ENCODE measurements at places on chromosomes 7 and 10.

DNA sequence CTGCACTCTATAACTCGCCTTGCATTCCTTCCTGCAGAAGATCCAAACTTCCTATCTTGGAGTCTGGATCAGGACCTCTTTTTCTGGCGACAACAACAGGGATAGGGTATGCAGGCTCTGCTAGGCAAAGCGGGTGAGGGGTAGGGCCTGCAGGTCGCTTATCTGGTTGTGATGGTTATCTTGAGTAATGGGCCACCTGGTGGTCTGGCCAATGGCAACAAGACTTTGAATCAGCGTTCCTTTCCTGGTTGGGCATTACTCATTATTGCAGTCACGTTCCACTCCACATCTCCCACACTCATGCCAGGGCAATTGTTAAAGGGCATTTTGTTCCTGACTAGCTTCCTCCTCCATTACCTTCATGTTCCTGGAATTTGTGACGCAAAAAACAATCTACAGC is 48.4 kb upstream of the PLXDC2 start:
- DNase-seq: no peak

DNA sequence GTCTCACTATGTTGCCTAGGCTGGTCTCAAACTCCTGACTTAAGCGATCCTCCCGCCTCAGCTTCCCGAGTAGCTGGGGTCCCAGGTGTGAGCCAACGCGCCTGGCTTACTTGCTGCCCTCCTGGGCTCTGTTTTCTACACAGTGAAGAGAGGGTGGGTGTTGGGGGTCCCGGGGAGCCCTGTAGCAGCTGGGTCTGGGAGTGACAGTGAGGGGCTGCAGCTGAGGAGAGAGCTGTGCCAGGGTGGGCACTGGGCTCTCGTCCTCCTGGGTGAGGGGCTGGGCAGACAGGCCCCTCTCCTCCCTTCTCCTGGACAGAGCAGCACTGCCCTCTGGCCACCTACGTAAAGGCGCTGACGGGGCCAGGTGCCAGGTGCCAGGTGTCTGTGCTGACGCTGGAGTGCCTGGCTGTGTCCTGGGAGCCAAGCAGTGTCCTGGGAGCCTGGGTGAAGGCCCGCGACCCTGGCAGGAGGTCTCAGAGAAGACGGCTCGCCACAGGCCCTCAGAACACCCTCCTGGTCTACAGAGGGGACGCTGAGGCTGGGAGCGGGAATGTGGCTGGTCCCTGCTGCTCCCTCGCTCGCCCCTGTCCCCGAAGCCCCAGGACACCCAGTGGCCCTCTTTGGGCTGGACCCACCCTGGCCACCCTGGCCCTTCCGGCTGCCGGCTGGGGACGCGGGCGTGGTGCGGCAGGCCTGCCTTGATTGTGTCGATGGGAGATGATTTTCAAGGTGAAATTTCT is 35.6 kb downstream of the UNCX start:
- DNase-seq: no peak

DNA sequence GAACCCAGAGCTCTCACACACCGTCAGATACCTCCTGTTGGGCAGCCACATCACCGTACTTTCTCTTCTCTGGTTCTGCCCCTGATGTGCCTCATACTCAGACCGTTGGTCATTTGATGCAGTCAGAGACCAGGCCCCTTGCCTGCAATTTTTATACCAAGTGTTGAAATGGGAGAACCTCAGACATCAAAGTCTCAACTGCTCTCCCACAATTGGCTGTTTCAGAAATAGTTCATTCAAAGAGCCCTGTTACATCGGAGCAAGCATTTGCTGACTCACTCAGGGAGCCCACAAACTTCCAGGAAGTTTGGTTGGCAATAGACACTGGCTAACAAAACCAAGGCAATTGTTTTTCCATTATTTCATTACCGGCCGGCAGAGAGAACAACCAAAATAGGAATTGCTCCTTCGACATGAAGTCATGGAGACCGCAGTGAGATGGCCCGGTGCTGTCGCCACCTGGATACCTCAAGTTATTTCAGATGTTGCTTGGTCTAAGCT is 33.5 kb upstream of the ADAM12 start:
- DNase-seq: no peak

- no peak for DNase-seq
Observed at GRCh38 chr10:101561068-101561915, 26.8 kb downstream of the POLL start.

GRCh38 chr7:73623798-73624668 is at the start of gene MLXIPL:
Gene MLXIPL, minus strand, starts transcription at chr7:73624522. Its CDS starts 30 bp downstream, at chr7:73624492.
- DNase-seq: no peak

DNA sequence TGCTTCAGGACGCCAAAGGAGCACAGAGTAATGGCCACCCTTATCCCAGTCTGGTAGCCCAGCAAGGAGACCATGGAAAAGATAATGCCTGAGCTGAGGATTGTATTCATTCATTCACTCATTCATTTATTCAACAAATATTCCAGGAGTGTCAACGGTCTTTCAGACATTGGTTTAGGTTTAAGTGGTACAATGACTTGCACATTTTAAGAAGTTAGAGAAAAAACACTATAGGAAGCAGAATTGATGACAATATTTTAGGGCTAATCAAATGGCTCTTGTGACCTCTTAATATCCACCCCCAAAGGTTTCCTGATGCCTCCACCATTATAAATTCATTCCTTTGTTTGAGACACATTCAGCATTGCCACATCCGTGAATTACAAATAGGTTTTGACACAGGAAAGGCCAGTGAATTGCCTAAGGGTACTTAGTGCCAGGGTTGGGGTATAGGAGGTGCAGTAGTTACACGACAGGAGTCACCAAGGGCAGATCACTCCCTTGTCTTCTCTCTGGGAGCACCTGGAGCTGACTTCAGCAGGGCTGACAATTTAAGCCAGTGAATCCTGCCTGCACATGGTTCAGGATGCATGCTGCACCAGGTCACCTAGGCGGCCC is 269.5 kb downstream of the CREB5 start:
- no peak for DNase-seq

GRCh38 chr10:49734676-49735075 is 27.4 kb downstream of the OGDHL start:
- no peak for DNase-seq

- no peak for DNase-seq
Observed at GRCh38 chr7:108205311-108205710, 75.2 kb upstream of the LAMB4 start.

GRCh38 chr7:102030696-102031095 is 213.3 kb downstream of the CUX1 start:
- DNase-seq: no peak

DNA sequence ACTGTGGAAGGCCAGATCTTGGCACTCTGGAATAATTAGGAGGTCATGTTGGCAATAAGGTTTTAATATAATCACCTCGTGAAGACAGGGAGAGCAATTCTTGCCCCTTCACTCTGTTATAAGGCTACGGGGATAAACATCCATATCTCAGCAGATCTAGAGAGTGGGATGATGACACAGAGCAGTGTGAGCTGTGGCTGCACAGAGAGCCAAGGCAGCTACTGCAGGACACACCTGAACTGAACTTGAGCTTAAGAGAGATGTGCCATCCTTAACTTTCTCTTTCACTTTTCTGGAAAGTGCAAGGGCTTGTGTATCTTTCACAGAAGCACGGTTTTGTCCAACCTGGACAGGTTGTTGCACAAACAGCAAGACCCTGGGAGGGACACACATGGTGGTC is 174.7 kb downstream of the GATA3 start:
- peak; percentile 22 for DNase-seq

- no peak for DNase-seq
Observed at GRCh38 chr7:27593226-27593625, 69.5 kb downstream of the HIBADH start.

DNA sequence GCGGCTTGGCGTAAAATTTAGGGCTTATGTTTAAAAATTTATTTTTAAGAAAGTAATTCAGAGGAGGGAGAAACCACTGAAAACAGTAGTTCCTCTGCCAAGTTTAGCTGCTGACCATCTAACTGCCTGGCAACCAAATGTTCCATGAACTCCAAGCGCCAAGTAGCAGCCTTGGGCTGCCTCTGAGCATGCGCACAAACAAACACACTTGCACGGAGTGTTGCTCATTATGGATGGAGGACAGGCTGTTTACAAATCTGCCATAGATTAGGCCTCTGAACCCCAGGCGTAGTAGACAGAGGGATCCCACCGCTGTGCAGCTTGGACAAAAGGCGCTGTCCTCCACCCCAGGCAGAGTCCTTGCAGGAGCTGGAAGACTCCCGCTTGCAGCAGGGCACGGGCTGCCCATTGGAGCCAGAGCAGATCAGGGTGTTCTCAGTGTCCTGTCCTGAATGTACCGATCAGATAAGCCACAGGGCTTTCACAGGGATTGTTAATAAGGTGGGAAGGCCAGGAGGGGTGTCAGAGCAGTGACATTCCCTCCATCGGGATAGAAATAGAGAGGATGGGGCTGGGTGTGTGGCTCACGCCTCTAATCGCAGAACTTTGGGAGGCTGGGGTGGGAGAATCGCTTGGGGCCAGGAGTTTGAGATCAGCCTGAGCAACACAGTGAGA is 47.7 kb upstream of the LYZL1 start:
- no peak for DNase-seq

DNA sequence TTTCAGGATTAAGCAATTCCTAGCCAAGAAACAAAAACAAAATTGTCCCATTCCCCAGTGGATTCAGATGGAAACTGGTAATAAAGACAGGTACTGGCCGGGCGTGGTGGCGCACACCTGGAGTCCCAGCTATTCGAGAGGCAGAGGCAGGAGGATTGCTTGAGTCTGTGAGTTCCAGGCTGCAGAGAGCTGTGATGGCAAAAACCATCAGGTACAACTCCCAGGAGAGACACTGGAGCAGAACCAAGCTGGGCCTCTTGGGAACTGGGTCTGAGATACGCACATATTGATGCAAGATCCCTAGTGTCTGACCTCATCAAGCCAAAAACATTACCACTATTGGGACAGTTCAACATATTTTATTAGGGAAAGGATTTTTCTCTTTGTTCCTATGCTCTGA is 84.0 kb upstream of the ANLN start:
- DNase-seq: no peak

DNA sequence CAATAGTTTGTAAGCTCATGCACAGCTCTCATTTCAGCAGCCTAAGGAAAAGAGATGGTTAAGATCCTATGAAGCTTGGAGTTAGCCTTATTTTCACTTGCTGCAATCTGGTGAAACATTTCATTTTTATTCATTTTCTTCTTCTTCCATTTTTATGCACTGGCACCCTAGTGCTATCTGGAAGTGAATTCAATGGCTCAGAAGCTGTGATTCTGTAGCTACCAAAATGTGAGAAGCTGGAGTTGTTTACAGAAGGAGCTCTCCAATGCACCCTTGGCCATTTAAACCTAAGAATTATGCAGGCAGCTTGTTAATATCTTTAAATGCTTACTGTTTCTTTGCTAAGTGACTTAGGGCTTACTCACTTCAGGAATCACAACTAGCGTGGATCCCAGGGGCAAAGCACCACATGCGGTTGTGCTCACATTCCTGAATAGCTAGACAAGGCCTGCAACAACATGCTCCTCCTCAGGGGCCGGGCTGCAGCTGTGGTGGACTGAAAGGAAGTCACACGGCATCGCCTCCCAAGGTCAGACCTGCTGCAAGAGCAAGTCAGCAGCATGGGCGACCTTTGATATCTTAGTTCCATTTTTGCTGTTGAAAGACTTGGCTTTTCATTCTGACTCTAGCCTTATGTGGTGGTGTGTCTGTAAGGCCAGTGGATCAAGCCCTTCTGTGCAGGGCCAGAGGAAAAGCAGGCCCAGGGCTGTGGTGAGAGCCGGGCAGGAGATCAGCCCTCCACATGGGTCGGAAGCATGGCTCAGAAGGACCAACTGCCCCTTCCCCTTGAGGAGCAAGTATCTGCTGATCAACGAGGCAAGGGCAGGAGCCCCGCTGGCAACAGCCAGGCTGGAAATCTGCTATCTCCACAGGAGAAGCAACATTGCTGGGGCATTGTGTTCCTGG is 91.9 kb upstream of the MBL2 start:
- DNase-seq: no peak

- DNase-seq: no peak
Observed at GRCh38 chr7:130932088-130932487, 198.1 kb upstream of the KLF14 start.

- no peak for DNase-seq
Observed at GRCh38 chr10:97782455-97783228, 10.8 kb upstream of the SFRP5 start.

DNA sequence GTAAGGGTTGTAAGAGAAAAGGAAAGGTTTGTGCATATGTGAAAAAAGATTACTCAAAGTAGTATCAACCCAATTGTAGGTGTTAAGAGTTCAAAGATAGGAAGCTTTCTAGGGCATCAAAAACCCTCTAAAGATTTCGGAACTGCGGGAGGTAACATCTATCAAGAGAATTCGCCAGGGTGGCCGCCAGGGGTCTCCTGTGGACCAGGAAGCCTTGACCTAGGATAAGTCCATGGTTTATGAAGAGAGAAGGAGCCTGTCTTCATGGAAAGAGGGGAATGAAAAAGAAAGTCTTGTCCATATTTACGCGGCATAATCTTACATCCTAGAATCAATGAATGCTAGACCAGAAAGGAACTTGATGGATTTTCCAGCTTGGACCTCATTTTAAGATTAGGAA is 140.7 kb upstream of the CALCR start:
- no peak for DNase-seq

DNA sequence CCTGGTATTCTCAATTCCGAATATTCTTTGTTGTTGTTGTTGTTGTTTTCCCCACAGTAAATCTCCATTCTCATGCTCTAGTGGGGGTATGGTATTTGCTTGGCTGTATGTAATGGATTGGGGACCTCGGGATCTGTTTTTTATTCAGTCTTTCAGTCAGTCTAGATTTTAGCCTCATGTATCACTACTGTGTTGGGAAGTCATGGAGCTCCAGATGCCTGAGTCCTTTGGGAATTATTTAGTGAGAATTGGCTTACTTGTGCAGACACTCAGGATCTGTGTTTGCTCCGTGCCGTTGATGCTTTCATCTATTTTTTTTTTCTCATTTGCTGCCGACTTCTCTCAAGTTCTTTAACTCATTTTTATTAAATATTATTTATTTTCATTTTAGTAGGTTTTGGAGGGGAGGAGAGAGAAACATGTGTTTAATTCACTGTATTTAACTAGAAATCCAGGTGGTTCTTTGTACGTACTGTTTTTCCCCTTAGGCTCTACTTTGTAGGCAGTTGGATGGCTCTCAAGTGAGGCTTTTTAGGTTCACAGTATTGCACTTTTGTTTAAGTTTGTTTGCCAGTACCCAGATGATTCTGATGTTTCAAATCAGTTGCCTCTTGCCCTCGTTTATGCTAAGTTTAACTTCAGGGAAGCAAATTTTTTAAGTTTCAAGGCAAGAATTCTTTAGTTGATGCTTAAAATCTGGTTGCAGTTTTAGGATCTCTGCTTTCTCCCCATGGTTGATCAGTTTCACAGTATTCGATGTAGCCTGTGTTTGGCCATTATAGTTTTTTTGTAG is 36.9 kb downstream of the ZNRF2 start:
- no peak for DNase-seq
